ENCODE measurements at places on chromosomes 5 and 9.

DNA sequence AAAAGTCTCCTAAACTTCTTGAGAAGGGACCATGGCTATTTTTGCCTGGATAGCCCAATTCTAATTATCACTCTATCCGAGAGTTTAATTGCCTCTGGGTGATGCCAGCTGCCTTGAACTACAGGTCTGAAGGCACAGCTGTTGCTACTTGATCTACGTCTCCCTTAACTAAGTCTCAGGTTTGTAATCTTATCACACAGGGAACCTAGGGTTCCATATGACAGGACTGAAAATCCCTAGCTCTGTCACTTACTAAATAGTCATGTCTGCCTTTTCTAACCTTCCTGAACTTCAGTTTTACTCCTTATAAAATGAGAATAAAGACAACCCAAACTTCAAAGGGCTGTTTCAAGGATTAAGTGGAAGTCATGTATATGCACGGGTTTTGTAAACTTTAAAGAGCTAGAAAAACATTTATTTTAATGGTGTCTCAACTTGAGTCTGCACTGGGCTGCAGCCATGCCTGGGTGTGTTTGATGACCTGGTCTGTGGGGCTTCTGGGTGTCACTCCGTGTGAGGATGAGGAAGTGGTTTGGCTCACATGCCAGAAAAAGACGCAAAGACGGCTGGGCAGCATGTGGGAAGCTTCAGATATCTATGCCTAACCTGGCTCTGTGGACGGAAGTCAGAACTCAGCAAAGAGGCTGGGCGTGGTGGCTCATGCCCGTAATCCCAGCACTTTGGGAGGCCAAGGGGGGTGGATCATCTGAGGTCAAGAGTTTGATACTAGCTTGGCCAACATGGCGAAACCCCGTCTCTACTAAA, 129.3 kb upstream of the SLC44A1 start:
- DNase-seq: no peak

DNA sequence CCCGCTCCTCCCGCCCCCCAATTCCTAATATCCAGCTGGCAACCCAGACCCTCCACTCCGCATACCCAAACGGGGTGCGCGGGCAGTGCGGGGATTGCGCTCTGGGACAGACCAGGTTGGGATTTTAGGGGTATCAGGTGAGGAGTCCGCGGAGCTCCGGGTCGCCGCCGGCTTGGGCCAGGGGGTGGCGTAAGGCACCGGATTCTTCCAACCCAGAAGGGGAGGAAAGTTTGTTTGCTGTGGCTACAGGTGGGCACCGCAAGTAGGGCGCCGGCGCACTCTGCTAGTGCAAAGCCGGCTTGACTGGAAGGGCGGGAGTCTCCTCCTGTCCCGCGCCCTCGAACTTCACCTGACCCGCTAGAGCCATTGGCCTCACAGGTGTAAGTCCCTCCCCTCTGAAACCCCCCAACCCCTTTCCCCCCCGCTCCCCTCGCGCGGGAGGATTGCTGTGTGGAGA, 709 bp downstream of the IQGAP2 start:
- DNase-seq: peak; percentile 66

DNA sequence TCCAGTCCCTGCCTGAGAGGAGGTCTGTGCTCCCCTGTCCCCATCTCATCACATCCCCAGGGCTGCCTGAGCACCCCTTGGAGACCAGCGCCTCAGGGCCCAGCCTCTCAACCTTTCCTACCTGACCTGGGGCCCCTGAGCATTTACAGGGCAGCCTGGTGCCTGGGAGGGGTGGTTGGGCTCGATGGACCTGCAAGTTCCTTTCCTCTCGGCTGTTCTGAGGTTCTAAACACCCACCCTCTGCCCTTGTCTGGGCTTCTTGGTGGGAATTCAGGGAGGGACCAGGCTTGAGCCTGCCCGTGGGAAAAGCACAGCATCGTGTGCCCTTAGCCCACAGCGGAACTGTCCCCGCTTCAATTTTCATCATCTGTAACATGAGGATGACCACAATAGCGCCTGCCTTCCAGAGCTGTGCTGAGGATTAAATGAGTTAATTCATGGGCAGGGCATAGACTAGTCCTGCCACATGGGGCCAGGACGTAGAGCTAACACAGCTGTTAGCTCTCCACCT, 91.0 kb upstream of the SH3PXD2B start:
- DNase-seq: no peak

DNA sequence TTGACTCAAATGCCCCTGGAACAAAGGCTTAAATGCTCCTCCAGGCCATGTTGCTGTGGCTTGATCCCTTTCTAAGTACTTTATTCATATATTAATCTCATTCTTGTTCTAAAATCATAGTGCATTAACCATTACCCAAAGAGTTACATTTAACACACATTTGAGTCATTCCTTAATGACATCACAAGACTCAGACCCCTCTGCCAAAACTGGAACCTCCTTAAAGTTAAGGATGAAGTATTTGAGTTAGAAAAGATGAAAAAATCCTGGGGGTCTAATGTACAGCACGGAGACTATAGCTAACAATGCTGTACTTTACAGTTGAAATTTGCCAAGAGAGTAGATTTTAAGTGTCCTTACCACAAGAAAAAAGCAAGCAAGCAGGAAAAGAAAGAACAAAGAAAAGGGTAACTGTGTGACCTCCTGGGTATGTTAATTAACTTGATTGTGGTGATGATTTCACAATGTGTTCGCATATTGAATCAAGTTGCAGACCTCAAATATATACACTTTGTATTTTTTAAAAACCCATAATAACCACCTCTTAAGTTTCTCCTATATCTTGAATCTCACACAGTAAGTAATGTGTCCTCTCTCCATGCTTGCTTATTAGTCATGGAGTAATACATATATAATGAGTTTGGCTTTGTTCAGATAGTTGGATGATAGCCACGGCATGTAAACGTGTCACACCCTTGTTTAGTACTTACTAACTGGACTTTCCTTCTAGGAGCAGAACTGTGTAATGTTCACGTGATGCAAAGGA, 376.9 kb downstream of the SEMA5A start:
- DNase-seq: no peak

DNA sequence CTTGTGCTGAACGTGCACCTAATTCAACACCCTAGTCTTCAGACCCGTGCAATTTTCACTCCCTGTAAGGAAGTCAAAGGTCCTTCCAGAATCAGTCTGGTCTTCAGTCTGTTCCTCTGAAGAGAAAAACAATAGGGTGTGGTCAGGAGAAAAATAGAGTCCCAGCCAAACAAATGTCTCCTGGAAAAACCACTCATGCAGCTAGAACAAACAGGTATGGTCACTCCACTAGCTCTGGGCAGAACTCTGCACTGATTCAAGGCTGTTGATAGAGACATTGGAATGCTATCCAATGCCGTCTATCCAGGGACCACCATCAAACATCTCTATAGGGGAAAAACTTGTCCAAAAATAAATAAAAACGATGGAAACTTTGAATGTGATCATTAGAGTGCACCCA, 81.8 kb upstream of the MAP3K1 start:
- DNase-seq: no peak

- DNase-seq: no peak
Observed at GRCh38 chr5:56475689-56476486, 242.8 kb upstream of the ANKRD55 start.

DNA sequence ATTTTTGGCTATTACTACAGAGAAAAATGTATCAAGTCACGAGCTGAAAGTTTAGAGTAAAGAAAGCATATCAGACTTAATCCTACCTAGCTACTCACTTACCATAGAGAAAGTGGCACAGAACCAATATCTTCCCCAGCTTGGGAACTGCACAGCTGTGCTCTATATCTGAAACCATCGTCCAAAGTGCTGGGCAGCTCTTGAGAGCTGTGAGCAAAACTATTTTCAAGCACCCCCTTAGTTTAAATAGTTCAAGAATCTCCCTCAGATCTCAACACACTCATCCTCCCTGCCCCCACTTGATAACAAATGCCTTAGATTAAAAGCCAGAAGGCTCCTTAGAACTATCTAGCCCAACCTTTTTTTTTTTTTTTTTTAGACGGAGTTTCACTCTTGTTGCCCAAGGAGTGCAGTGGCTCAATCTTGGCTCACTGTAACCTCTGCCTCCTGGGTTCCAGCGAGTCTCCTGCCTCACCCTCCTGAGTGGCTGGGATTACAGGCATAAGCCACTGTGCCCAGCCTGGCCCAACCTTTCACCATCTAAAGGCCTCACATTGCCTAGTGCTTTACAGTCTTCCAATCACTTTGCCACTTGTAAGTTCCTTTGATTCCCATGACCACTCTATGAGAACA, 94.2 kb upstream of the APC start:
- no peak for DNase-seq

GRCh38 chr9:103661663-103662062, 432.4 kb upstream of the SMC2 start:
- DNase-seq: no peak

DNA sequence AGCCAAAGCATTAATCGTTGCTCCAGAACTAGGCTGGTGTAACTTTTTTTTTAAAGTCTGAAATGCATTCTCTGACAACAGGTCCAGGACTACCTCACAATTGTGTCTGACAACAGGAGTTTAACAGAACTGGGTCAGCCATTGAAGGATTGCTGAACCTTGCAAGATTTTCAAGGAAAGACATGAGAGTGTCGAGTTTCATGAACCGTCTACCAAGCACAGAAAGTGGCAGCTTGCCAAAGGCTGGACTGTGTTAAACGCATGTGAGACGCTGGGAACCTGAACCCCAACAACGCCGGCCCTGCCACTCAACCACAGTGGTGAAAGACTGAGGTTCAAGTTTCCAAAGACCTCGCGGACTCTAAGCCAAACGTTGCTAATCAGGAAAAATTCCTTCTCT, 79.1 kb downstream of the LHFPL2 start:
- no peak for DNase-seq

DNA sequence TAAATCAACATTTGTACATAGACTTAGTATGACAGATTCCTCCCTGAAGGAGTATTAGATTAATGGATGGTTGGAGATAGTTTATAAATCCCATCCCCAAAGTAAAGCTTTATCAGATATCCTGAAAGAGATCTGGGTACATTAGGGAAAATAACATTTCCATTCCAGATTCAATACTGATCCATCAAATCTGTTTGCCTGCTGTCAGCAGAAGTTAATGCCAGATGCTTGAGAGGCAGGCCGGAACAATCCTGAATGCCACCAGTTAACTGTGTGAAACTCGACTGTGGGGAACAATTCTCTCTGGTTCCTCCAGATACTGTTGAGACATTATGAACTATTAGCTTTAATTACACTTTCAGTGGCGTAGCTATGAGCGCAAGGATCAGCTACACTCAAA, 1166.8 kb downstream of the MAT2B start:
- no peak for DNase-seq

- no peak for DNase-seq
Observed at GRCh38 chr5:179870403-179870903, 11.8 kb upstream of the MRNIP start.

- no peak for DNase-seq
Observed at GRCh38 chr5:68662804-68663307, 431.0 kb upstream of the SLC30A5 start.

- DNase-seq: no peak
Observed at GRCh38 chr9:27188426-27188825, 79.4 kb downstream of the TEK start.

GRCh38 chr5:160543395-160543794, 121.7 kb downstream of the PTTG1 start:
- DNase-seq: no peak

GRCh38 chr5:56838409-56839039, 23.2 kb downstream of the MAP3K1 start:
- no peak for DNase-seq

DNA sequence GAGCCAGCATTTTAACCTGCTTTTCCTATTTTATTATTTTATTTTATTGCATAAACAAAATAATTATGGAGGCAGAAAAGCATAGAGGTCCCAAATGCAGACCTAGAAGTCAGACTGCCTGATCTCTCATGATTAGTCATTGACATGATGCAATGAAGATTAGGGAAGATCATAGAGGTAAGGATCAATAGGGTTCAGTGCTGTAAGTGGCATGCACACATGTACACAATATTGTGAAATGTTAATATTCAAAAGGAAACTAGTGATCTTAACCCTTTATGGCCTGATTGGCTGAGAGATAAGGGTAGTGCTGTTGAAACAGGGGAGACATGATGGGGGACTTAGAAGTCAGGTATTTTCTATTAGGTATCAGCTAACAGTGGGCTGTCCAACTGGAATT, 1.1 kb upstream of the FRRS1L start:
- no peak for DNase-seq

GRCh38 chr5:95916687-95917085, 45.0 kb downstream of the ELL2 start:
- no peak for DNase-seq

DNA sequence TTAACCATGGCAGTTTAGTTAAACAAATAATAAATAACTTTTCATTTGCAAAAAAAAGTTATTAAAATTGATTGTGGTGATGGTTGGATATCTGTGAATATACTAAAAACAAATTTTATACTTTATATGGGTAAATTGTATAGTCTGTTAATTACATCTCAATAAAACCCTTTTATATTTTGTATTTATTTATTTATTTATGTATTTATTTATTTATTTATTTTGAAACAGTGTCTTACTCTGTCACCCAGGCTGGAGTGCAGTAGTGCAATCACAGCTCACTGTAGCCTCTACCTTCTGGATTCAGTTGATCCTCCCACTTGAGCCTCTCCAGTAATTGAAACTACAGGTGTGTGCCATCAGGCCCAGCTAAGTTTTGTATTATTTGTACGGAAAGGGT, 52.4 kb downstream of the OTP start:
- DNase-seq: no peak

DNA sequence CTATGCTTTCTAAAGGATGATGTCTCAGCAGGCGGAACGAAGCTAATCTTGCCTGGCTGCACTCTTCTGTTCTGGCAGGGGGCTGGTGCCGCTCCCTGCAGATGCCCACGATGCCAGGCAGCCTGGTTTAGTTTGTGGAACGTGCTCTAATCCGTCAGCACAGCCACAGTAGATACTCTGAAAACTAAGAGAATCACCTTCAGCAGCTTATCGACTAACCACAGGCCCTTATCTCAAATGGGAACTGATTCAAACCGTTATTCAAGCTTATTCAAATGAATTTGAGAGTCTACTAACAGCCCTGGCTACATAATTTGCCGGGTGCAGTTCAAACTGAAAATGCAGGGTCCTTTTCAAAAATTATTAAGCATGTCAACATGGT, 246.6 kb upstream of the ANKRD55 start:
- DNase-seq: no peak

DNA sequence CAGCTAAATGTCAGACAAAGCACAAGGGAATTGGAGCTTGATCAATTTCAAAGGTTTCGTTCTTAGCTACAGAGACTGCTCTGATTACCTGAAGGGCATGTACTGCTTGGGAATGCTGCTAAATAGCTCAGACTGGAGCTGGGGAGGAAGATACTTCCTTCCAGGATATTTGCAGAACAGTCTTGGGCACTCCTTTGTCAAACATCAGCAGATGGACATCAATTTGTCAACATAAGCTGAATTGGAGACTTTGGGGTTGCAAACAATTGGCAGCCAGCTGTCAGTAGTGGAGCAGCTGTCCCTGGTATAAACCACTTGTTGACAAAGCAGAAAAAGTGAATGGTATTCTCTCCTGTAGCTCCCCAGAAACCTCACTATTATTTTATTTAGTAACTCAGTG, 182.0 kb downstream of the CCDC192 start:
- DNase-seq: no peak

DNA sequence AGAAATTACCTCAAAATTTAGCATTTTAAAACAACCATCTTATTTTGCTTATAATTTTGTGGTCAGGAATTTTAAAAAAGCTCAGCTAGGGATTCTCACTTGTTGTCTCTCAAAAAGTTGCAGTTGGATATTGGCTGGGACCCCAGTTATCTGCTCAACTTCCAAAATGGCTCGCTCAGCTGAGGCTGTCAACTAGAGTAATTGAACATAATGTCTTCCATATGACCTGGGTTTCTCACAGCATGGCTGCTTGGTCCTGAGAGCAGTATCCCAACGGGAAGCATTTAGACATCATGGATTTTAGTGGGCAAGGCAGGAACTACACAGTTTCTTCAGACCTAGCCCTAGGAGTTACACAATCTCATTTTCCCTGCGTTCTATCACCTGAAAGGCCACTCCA, 63.6 kb upstream of the SPEF2 start:
- no peak for DNase-seq
